ENCODE measurements at places on chromosomes 1 and 21. TPM values are rescaled to one million over a fixed set of nuclear protein-coding genes. Genes with fewer than 3 reads are reported as not detected.

The OR6K3 gene
- total RNA-seq = not detected

The ACTA1 gene
- not detected for total RNA-seq

DNA sequence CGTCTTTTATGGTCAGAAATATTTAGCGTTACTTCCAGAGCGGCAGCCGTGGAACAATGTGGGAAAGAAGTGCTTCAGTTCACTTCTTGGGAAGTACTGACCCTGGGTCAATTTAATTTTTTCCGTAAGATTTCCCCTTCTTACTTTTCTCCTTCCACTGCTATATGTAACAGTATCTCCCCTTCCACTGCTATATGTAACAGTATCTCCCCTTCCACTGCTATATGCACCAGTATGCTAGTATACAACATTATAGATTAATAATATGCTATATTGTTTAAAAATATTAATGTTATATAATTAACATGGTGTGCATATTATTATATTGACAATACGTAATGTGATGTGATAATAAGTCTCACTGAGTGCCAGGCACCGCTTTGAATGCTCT is 69.7 kb upstream of the ERG start:
- no peak for DNase-seq
- H3K4me1 ChIP-seq = no peaks in the 10 kb centered on the region
- H3K27me3 ChIP-seq = peaks cover 19% of the 10 kb centered on the region
- no peak overlapping the region for H3K4me3 ChIP-seq
- no peak overlapping the region for H3K27ac ChIP-seq

DNA sequence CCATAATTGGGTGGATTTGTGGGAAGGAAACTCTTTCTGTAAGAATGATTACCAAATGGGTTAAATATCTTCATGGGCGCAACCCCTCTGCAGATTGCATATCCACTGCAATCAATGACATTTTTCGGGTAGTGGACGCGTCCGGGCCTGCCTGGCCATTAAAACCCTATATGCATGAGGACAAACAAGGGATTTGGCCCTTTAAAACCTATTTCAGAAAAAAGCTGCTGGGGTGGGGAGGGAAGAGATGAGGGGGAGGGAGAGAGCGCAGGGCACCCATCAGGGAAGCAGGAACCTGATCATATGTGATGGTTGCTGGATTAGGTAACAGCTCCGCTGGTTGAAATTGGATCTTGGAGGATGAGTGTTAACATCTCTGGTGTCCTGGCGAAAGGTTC is 228.8 kb downstream of the PBX1 start:
- no peak overlapping the region for H3K27ac ChIP-seq
- no peak for DNase-seq
- H3K4me1 ChIP-seq = peaks cover 2% of the 10 kb centered on the region
- H3K4me3 ChIP-seq = no peak overlapping the region
- peaks cover 2% of the 10 kb centered on the region for H3K36me3 ChIP-seq

- H3K4me3 ChIP-seq = no peak overlapping the region
- no peak for DNase-seq
- peaks cover 3% of the 10 kb centered on the region for H3K36me3 ChIP-seq
- no peaks in the 10 kb centered on the region for H3K4me1 ChIP-seq
- H3K27me3 ChIP-seq = peaks cover 56% of the 10 kb centered on the region
- no peak overlapping the region for H3K27ac ChIP-seq
Measured at GRCh38 chr1:111920221-111921024, 69.0 kb downstream of the KCND3 start.

DNA sequence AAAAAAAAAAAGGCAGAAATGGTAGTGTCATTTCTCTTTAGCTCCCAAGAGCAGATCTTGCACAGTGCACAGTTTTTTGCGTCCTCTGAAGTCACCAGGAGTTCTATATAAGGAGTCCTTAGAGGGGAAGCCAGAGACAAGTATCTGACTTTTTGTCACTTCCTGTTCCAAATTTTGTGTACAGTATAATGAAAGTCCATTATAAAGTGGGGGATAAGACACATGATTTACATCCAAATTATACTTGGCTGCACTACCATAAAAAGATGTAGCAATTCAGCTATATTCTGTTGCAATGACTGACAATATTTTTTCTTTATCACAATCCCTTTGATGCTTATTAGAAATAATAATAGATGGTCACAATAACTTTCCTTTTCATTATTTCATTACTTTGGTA is 1276.9 kb upstream of the ADGRL2 start:
- H3K4me3 ChIP-seq = no peak overlapping the region
- no peaks in the 10 kb centered on the region for H3K36me3 ChIP-seq
- no peak overlapping the region for H3K27ac ChIP-seq
- DNase-seq = no peak

DNA sequence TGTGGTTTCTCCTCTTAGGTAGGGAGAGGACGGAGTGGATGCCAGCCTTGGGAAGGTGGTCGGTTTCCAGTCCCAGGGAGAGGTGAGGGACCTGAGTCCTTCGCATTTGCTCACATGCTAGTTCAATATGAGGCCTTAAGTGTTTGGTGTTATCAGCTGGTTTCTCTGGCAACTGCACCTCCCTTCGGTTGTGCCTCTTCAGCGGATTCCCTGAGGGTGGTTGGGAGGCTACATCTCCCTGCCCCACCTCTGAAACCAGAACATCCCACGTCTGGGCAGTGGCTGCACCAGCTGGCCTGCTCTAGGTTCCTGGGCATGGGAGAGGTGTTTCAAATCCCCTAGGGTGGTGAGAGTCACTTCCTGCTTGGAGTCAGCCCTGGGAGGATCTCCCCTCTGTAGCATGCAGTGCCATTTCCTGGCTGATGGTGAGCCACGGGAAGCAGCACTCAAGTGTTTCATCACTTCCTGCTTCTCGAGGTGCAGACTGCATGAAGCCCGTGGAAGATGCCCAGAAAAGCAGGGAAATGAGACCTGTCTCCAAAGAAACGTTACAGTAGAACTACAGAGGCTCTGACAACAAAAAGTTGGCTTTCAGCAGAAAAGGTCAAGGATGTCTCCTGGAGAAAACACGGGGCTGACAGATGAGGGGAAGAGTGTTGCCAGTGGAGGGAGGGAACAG is 4.5 kb downstream of the TMEM125 start:
- DNase-seq = no peak
- H3K4me3 ChIP-seq = no peak overlapping the region
- peak overlapping the region; percentile 32 for H3K27ac ChIP-seq
- peaks cover 11% of the 10 kb centered on the region for H3K4me1 ChIP-seq

DNA sequence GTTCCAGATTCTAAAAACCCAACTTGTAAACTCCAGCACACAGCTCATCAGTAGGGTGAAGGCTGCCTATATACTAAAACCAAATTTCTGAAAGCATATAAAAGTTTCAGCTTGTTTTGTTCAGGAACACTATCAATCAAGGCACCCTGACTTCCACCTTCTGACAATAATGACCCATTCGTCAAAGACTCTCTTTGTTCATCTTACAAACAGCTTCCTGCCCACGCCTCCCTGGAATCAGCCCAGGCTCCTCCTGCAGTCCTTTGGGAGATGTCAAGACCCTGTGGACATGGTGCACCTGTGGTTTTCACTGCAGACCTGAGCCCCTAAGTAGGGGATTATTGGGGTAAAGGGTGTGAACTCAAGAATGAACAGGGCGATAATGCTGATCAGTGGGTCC is 178.9 kb upstream of the CAMK1G start:
- H3K36me3 ChIP-seq = no peaks in the 10 kb centered on the region
- peaks cover 5% of the 10 kb centered on the region for H3K27me3 ChIP-seq
- H3K27ac ChIP-seq = no peak overlapping the region
- H3K4me1 ChIP-seq = no peaks in the 10 kb centered on the region

GRCh38 chr1:155192346-155193274 is 15.1 kb downstream of the THBS3 start:
- no peaks in the 10 kb centered on the region for H3K27me3 ChIP-seq
- H3K4me1 ChIP-seq = peaks cover 32% of the 10 kb centered on the region
- peaks cover 4% of the 10 kb centered on the region for H3K36me3 ChIP-seq
- peak overlapping the region; percentile 97 for H3K27ac ChIP-seq
- peak overlapping the region; percentile 94 for H3K4me3 ChIP-seq

GRCh38 chr1:205668951-205669340 is 11.4 kb downstream of the SLC45A3 start:
- H3K4me1 ChIP-seq = peaks cover 5% of the 10 kb centered on the region
- H3K4me3 ChIP-seq = no peak overlapping the region
- H3K27me3 ChIP-seq = peaks cover 30% of the 10 kb centered on the region
- no peak for DNase-seq

DNA sequence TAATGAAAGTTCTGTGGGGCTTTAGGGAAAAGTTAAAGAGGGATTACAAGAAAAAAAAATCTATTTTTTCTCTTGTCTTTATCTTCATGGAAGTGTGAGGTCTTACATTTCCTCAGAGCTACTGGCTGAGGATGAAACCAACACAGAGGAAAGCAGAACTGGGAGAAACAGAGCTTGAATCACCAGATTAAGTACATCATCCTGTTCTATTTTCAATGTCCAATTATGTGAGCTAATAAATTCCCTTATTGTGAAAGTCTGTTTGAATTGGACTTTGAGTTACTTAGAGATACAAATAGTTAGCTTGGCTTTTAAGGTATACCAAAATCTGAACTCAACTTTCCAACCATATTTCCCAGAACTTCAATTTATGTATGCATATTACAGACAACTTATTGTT is 69.2 kb downstream of the LPGAT1 start:
- peaks cover 2% of the 10 kb centered on the region for H3K4me1 ChIP-seq
- H3K36me3 ChIP-seq = no peaks in the 10 kb centered on the region
- H3K4me3 ChIP-seq = no peak overlapping the region
- no peak overlapping the region for H3K27ac ChIP-seq
- H3K27me3 ChIP-seq = no peaks in the 10 kb centered on the region

DNA sequence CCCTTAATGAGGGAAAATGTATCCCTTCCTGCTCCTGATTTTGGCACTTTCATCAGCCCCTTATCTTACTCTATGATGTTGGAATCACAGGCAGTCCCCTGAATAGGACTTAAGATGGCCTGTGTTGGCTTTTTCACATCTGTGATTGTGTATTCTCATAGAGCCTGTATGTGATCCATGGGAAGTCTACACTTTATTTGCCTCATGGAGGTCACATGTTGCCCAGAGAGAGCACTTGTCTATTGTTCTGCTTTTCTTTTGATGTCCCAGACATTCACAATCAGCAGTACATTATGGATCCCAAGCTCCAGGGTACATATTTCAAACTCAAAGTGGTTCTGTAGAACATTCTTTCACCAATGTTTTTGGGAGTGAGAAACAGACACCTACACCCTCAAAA is 885.2 kb upstream of the ADGRL2 start:
- H3K36me3 ChIP-seq = no peaks in the 10 kb centered on the region
- no peaks in the 10 kb centered on the region for H3K27me3 ChIP-seq
- H3K27ac ChIP-seq = no peak overlapping the region
- no peaks in the 10 kb centered on the region for H3K4me1 ChIP-seq

DNA sequence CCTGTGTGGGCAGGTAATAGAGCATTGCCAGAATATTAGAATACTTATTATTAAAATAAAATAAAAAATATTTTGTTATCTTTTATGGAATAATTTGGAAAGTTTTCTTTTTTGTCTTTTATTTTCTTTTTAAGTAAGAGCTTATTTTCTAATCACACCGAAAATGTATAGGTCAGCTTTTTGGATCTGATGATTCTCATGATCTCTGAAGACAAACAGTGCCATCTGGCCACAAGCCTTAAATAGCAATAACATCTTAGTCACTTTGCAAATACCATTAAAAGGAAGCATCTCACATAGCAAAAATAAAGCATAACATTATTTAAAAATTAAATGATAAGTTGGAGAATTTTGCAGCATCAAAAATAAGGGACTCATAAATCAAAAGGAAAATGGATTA is 213.8 kb downstream of the PLA2G4A start:
- H3K36me3 ChIP-seq = no peaks in the 10 kb centered on the region
- H3K4me1 ChIP-seq = no peaks in the 10 kb centered on the region
- no peak overlapping the region for H3K4me3 ChIP-seq

- no peak overlapping the region for H3K27ac ChIP-seq
- H3K4me1 ChIP-seq = peaks cover 6% of the 10 kb centered on the region
- H3K36me3 ChIP-seq = peaks cover 2% of the 10 kb centered on the region
Measured at GRCh38 chr1:194084755-194085154, 898.3 kb upstream of the B3GALT2 start.

DNA sequence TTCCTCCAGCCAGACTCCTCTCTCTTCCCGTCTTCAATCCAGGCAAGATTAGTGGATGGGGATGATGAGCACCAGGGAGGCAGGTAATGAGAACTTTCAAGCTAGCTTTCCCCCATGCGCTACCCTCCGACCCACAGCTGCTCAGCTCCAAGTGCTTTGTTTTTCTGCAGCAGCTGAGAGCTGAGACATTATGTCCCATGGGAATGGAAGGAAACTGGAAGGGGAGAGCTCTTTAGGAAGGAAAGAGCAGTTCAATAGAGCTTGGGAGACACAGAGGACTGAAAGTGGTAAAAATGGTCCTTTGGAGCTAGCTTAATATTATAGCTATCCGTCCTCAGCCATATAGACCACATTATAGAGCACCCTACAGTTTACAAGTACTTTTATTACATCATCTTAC is 39.8 kb downstream of the RAB3B start:
- peaks cover 17% of the 10 kb centered on the region for H3K27me3 ChIP-seq
- H3K4me1 ChIP-seq = no peaks in the 10 kb centered on the region
- H3K36me3 ChIP-seq = peaks cover 2% of the 10 kb centered on the region
- H3K27ac ChIP-seq = no peak overlapping the region

DNA sequence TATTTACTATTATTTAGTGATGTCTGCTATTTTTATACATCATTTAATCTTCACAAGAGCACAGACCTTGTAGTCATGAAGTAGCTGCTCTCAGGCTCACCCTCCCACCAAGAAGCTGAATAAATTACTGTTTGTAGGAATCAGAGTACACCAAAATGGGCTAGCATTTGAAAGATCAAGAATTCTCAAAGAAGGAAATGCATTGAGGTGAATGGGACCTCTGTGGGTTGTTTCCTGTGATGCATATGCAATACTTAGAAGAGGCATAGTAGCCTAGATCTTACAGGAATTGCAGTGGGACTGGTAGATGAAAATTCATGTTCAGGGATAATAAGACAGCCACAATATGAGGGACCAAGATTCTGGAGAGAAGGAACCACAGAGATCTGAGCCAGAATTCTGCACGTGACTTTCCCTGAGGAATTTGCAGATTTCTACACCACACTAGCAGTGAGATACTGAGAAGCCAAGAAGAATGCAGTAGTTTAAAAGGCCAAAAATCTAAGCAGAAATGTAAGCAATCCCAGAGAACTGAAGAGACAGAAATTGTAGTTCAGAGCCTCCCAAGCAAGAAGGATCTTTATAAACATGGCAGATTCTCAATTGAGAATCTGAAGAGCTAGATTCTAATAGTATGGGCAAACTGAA is 307.0 kb downstream of the ST6GALNAC3 start:
- no peak overlapping the region for H3K4me3 ChIP-seq
- H3K36me3 ChIP-seq = no peaks in the 10 kb centered on the region
- peaks cover 10% of the 10 kb centered on the region for H3K27me3 ChIP-seq
- H3K27ac ChIP-seq = no peak overlapping the region
- DNase-seq = no peak
